Iris pigment epithelial cell (primary cell): ENCODE measurements at places on chromosomes 7 and 10.
A peak's percentile ranks its signal among the peaks of the same experiment; 100 is the strongest.

- no peak for DNase-seq
Observed at GRCh38 chr7:91571601-91572000, 307.4 kb downstream of the FZD1 start.

DNA sequence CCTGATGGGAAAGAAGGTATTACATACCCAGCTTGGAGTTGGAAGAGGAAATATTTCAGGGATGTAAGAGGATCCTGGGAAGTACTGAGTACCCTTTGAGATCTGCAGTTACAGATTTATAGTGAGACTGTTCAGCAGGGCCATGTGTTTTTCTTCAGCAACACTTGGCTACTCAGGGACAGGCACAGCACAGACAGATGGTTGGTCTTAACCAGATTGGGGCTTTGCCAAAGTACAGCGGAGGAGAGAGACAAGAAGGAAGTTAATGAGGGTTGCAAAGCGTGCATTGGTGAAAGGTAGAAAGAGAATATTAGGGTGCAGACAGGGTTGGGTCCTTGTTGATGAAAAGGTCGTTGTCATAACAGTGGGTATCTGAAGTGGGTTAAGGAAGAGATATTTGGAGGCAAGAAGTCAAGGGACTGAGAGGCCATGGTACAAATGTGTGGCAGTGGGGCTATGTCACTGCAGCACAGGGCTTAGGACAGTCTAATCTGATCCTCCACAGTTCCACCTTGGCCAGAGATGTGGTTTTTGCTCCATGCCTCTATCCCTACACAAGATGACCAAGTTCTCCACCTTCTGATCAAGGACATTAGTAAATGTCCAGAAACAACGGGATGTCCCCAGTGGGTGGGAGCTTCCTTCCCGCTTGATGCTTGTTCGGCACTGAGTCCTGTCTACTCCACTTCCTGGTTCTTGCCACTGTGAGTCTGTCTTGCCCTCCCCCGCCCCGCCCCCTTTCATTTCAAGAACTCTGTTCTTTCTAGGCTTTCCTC, 18.9 kb upstream of the DNAJC1 start:
- no peak for DNase-seq

DNA sequence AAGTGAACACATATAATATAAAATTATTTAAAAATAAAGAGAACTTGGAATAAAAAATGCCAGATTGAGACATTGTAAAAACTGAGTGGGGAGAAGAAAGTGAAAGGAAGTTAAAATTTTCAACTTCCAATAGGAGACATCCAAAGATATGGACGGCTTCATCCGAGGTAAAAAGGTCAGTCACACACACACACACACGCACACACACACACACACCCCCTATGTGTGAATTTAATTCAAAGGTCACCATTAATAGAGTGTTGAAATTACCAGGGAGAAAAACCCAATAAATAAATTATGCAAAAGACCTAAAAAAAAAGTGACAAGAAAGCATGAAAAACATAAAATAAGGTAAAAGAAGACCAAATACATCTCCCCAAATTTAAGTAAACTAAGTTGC, 131.0 kb upstream of the DNAJB12 start:
- DNase-seq: no peak

- peak; percentile 94 for DNase-seq
Observed at GRCh38 chr7:148772297-148773089, 73.8 kb downstream of the CUL1 start.

- DNase-seq: no peak
Observed at GRCh38 chr7:39313974-39314373, 252.2 kb upstream of the YAE1 start.

DNA sequence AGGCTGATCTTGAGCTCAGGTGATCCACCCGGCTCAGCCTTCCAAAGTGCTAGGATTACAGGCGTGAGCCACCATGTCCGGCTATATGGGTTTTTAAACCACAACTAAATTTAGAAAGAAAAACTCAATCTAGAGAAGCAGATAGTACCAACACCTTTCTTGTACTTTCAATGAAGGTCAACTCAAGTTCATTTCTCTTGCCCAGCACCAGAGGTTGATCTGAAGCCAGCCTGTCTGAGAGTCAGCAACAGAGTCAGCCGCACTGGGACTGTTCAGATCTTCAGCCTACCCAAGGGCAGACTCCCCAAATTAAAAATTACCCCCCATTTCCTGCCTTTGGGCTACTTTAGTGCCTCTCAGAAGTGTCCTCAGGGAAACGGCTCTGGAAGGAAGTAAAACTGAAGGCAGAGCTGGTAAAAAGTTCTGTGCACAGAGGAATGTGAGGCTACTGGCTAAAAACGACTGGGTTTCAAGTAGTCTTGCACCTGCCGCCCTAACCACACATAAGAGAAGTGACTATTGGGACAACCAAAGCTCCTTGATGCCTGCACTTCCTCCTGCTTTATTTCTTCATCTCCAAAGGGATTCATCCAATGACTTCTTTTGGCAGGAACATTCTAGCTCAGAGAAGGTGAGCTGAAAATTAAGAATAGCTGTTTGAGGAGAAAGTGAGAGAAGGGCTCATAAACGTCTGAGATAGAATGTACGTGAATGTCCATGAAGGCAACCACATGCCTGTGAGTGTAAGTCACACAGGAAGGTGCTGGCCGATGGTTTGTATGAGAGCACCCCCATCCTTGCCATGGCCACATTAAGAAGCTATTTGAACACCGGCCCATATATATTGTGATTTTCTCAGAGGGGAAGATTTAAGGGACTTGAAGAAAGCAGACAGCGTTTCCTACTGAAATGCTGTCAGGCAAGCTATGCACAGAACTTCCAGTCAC, 142.4 kb upstream of the PRR15 start:
- DNase-seq: no peak

GRCh38 chr10:106957823-106958588, 206.5 kb downstream of the SORCS1 start:
- DNase-seq: no peak

GRCh38 chr10:7818295-7819120, at the start of gene TAF3:
Gene TAF3, plus strand, starts transcription at chr10:7818505. Its CDS starts 205 bp downstream, at chr10:7818710.
- peak; percentile 86 for DNase-seq

DNA sequence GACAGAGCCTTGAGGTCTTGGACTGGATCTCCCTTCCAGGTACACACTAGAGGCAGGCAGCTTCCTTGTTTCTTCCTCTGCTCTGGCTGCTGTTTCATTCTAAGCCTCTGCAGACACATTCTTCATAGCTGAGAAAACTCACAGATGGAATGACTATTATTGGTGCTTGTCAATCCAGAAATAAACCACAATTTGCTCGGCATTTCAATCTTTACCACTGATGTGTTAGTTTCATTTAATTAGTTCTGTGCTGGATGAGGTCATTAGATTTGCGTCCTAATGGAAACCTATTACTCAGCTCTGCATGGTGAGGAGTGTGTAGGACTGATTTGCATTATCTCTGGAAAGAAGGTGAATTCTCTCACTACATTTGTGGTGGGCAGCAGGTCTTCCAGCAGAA, 392.5 kb downstream of the NRG3 start:
- DNase-seq: no peak

DNA sequence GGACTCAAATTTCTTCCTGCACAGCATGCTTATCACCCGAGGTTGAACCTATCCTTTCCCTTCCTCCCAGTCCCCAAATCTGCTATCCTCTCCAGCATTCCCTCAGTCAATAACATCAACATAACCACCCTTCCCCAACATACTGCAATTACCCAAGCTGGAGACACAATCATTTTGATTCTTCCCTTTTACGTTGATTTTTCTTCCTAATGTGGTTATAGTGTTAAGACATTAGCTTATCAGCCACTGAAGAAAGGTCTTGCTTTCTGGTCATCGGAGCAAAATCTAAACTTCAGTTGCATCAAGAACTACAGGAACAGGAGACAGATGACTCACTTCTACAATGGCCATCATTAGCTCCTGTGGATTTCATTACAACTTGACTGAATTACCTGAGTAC, 3.5 kb upstream of the HBP1 start:
- DNase-seq: peak; percentile 24

GRCh38 chr7:44107116-44107960, 3.2 kb downstream of the AEBP1 start:
- no peak for DNase-seq

DNA sequence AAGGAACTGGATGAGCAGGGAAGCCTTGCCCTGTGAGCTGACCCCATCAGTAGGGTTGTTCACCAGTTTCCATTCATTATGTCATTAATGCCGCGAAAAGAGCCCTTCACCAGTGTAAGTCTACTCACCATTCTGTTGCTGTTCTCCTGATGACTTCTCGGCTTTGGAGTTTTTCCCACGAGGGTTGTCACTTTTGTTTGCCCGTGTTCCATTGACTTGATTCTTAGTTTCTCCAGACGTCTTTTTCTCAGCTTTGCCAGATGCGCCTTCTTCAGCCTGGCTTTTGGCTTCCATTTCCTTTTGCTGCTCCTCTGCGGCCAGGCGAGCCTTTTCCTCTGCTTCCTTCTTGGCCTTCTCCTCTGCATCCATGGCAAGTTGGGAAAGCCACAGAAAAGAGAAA, 128.8 kb downstream of the PPP1R17 start:
- peak; percentile 16 for DNase-seq

DNA sequence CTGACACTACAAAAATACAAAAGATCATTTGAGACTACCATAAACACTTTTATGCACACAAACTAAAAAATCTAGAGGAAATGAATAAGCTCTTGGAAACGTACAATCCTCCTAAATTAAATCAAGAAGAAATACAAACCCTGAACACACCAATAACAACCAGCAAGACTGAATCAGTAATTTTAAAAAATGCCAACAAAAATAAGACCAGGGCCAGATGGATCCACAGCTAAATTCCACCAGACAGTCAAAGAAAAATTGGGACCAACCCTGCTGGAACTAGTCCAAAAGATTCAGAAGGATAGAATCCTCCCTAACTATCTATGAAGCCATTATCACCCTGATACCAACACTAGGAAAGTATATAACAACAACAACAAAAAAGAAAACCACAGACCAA, 277.4 kb downstream of the AGMO start:
- no peak for DNase-seq

DNA sequence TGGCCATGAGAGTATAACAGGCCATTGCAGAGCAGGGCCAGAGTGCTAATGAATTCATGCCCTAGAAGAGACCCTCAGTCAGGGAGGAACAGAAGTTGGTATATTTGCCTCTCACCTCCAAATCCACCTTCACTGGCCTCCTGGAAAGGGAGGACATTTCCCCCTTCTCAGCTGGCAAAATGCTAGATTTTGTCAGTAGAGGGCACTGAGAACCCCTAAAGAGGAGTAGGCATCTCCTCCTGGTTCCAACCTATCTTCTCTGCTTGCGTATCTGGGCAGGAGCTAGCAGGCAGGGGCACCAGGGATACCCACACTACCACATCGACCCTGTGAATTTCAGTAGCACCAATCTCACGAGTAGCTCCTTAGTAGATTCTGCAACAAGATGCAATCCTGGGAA, 79.8 kb upstream of the GHITM start:
- DNase-seq: no peak

GRCh38 chr10:97891497-97892167, 42.0 kb downstream of the GOLGA7B start:
- no peak for DNase-seq

DNA sequence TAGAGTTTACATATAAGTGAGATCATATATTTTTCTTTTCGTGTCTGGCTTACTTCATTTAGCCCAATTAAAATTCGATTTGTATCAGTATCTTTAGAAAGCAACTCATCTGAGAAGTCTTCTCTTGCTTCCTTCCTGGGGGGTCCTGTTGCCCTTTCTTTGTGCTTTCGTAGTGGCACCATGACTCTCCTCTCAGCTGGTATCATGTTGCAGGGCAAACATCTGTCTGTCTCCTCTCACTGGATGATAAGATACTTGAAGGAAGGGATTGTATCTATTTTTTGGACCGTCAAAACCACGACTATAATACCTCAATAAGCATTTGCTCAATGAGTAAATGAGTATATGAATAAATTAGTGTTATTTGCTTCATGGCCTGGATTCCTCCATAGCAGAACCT, 382.5 kb upstream of the SORCS1 start:
- peak; percentile 5 for DNase-seq
